ENCODE measurements at places on chromosomes 5 and 9. TPM values are rescaled to one million over a fixed set of nuclear protein-coding genes. Genes with fewer than 3 reads are reported as not detected.

SAXO1 gene
- total RNA-seq = 0.22 TPM

SPATA31C1 gene
- not detected for total RNA-seq

PCDHB15 gene
- total RNA-seq = 8.3 TPM

DRD1 gene
- not detected for total RNA-seq

SYNPO gene
- 1.5 TPM for total RNA-seq

GAS1 gene
- 4.0 TPM for total RNA-seq

DNA sequence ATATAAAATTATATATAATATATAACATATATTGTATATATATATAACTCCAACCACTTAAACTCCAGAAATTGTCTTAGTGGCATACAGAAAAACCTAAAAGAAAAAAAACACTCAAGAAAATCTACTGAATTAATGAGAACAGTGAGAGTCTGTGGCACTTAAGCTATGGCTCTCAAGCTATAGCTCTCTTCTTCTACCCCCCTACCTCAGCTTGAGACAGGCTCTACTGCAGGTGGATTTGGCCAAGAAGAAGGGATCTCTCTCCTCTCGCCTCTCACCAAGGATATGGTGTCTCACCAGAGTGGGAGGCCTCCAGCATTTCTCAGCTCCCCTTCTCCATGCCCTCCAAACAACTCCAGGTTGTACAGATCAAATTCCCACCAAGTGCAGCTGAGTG lies 64.5 kb upstream of the DAB2 start:
- no peak for DNase-seq
- H3K27ac ChIP-seq = no peak overlapping the region
- H3K27me3 ChIP-seq = no peaks in the 10 kb centered on the region

GRCh38 chr5:179115307-179115706 lies 55.1 kb downstream of the ZNF354C start:
- H3K27me3 ChIP-seq = no peaks in the 10 kb centered on the region
- H3K27ac ChIP-seq = no peak overlapping the region
- no peaks in the 10 kb centered on the region for H3K4me1 ChIP-seq
- no peak overlapping the region for H3K4me3 ChIP-seq
- no peak for DNase-seq
- peaks cover 2% of the 10 kb centered on the region for H3K36me3 ChIP-seq

DNA sequence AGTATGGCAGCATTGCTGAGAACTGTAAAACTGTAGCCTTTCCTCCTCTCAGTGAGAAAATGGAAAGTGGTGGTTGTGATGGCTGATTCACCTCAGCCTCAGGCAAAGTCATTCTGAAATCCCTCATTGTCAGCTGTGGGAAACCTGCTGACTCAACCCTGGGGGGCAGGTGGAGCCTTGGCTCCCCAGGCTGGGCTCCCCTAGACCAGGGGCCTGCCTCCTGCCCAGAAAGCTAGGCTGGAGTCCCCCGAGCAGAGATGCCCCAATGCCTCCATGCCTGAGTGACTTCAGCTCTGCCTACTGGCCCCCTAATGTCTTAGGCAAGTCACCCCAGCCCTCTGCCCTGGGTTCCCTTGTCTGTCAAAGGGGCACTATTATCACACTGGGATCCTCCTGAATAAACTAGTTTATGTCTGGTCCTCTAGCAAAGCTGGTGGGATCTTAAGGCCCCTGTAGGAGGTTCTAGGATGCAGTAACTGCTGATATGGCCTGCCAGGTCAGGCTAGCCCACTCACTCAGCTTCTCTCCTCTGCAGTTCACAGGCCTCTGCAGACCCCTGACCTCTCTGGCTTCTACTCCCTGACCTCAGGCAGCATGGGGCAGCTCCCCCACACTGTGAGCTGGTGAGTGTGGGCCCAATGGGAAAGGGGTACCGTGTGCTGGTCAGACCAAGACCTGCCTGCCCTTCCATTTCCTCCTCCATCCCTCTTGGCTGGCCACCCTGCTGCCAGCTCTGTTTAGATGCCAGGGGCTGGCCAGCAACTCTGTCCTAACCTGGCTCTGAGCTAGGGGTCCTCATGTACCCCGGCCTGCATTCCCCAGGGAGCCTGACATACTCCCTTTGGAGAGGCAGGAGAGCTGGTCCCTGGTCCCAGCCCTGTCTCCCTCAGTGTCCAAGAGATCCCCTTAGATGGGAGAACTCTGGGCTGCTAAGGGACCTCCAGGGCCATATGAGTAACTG lies 24.2 kb downstream of the TCF7 start:
- no peak for DNase-seq
- H3K27ac ChIP-seq = no peak overlapping the region
- no peak overlapping the region for H3K4me3 ChIP-seq
- no peaks in the 10 kb centered on the region for H3K4me1 ChIP-seq

- H3K27me3 ChIP-seq = peaks cover 95% of the 10 kb centered on the region
- peaks cover 3% of the 10 kb centered on the region for H3K4me1 ChIP-seq
- no peaks in the 10 kb centered on the region for H3K36me3 ChIP-seq
- no peak overlapping the region for H3K27ac ChIP-seq
- no peak overlapping the region for H3K4me3 ChIP-seq
- DNase-seq = no peak
These were observed 443.9 kb upstream of the KLF4 start for GRCh38 chr9:107933516-107933915.

- no peaks in the 10 kb centered on the region for H3K27me3 ChIP-seq
- no peaks in the 10 kb centered on the region for H3K4me1 ChIP-seq
- no peak overlapping the region for H3K4me3 ChIP-seq
- DNase-seq = no peak
These were observed 137.1 kb upstream of the LPAR1 start for GRCh38 chr9:111175350-111175749.

DNA sequence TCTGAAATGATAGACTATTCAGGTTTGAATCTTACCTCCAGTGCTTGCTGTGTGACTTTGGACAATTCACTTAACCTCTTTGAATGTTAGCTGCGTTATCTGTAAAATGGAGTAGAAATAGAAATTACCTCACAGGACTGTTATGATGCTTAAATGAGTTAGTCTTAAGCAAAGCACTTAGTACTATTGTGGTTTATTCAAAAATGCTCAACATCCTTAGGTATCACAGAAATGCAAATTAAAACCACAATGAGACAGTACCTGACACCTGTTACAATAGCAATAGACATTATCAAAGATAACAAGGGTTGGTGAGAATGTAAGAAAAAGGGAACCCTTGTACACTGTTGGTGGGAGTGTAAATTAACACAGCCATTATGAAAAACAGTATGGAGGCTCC lies 77.6 kb upstream of the FREM1 start:
- no peak overlapping the region for H3K4me3 ChIP-seq
- no peak for DNase-seq
- H3K27me3 ChIP-seq = peaks cover 7% of the 10 kb centered on the region
- H3K36me3 ChIP-seq = peaks cover 2% of the 10 kb centered on the region
- peaks cover 2% of the 10 kb centered on the region for H3K4me1 ChIP-seq
- H3K27ac ChIP-seq = no peak overlapping the region

- no peak for DNase-seq
- H3K4me3 ChIP-seq = no peak overlapping the region
- H3K27ac ChIP-seq = no peak overlapping the region
- H3K27me3 ChIP-seq = no peaks in the 10 kb centered on the region
These were observed 43.0 kb downstream of the ACTBL2 start for GRCh38 chr5:57439601-57440000.

DNA sequence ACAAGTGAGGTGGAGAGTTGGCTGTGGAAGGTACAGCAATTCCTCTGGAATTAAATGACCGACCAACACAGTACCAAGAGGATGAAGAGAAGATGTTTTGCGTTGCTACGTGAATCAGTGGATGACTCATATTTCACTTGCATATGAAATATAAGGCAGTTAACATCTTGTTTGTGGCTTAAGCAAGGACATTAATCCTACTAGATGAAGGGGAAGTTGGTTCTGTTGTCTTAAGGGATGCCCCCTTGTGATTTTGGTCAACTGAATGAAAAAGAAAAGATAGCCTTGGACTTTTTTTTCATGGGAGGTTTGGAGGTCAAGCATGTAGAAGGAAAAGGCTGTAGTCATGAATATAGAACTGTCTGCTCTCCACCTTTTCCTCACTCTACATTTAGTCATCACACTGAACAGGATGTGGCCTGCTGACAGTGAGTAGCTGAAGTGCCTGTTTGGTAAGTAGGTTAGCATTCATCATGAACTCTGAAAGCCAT lies 33.9 kb downstream of the VLDLR start:
- no peak overlapping the region for H3K4me3 ChIP-seq
- H3K27me3 ChIP-seq = no peaks in the 10 kb centered on the region
- peaks cover 7% of the 10 kb centered on the region for H3K36me3 ChIP-seq
- H3K4me1 ChIP-seq = peaks cover 4% of the 10 kb centered on the region
- no peak for DNase-seq

DNA sequence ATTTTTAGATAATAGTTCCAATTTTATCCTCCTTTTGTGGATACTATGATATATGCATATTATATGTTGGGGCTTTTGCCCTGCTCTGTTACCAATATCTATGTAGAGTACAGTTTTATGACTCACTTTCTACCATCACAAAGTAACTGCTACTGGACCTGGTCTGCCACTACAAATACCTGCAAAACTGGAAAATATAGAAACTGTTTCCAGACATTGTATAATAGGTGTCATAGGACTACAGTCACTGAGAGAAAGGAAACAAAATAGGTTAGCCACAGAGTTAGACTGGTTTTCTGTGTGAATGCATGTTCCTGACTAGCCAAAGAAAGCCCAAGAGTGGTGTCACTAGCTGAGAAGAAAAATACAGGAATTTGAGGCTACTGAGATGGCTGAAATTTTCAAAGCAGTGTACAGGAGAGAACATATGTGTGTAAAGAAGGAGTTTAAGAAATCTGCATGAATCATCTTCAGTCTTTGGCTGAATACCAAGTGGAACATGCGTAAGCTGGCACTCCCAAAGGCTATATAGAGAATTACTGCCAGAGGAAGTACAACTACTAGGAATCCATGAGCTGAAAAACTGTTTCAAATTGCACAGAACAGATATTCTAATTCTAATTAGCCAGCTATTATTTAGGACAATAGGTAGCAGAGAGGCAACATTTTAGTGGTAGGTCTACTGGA lies 29.0 kb upstream of the FAM174A start:
- no peaks in the 10 kb centered on the region for H3K4me1 ChIP-seq
- H3K4me3 ChIP-seq = no peak overlapping the region
- H3K27me3 ChIP-seq = no peaks in the 10 kb centered on the region
- no peaks in the 10 kb centered on the region for H3K36me3 ChIP-seq
- DNase-seq = no peak
- H3K27ac ChIP-seq = no peak overlapping the region

DNA sequence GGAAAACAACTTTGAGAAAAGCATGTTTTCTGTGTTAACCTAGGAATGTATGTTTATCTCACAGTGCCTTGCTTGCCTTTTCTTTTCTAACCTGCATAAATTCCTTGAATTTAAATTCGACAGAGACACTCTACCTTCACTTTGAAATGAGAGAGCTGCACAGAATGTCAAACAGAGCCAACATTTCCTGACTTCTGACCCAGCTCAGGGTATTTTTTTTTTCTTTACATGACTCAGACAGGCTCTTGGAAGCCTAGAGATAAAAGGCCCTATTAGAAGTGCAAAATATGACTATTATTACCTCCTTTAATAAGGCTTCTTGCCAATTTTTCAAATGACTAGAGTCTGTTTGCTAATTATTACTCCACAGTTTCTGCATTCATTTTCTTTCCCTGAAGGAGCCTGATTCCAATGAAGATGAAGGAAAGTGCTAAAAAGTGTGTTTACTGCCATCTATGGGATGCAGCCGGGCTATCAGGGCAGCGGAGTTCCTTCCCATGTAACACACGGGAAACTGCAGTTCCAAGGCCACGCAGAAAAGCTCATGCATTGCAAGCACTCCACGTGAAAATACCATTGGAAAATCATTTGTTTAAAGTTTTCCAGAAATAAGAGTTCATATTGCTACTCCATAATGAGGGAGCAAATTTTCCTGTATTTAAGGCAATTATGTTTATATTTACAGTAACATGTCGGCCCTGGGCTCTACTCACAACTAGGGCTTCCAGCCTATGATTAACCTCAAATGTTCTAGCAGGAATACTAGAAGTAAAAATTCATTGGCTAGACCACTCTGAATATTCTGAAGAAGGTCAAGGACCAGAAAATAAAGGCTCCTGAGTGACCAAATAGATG lies 485.6 kb downstream of the ZSWIM6 start:
- DNase-seq = no peak
- H3K4me3 ChIP-seq = no peak overlapping the region
- peaks cover 22% of the 10 kb centered on the region for H3K4me1 ChIP-seq
- H3K36me3 ChIP-seq = no peaks in the 10 kb centered on the region

Data from progenitor cell of endocrine pancreas (in vitro differentiated cells).